Endodermal cell (in vitro differentiated cells): ENCODE measurements at places on chromosomes 13 and 19. TPM values are rescaled to one million over a fixed set of nuclear protein-coding genes. Genes with fewer than 3 reads are reported as not detected.

Gene FUT2
- 5.8 to 8.2 TPM (median 7.1 TPM) in 3 replicates for total RNA-seq

Gene OR7G3
- total RNA-seq: not detected in 3 replicates

GRCh38 chr19:12953138-12953798, 3.8 kb downstream of the GADD45GIP1 start:
- DNase-seq: no peak

GRCh38 chr13:22776394-22777186, 404.2 kb upstream of the SGCG start:
- DNase-seq: no peak

Gene GPC5
- 0.51 and 0.54 TPM in 2 replicates for total RNA-seq
